ACHN (cell line): ENCODE measurements at places on chromosomes 16 and 17.

GRCh38 chr16:29237971-29238370 is 168.5 kb downstream of the NPIPB11 start:
- DNase-seq, result no peak

DNA sequence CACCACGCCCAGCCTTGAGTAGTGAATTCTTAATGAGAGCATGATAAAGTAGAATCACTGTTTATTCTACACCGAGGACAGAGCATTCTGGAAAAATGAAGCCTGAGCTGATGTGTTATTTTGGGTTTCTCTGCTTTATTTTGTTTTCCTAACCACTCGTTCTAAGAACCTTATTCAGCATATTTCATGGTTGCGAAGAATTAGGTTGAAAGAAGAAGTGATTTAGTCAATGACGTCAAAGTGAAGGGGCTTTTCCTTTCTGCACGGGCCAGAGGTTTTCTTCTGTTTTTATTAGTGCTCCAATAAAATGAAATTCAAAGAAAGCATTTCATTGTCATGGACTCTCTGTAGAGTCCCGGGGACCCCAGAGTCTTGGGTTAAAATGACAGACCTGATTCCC is 178.5 kb downstream of the MAF start:
- no peak for DNase-seq

GRCh38 chr17:43360376-43360738 is 38.4 kb upstream of the ARL4D start:
- no peak for DNase-seq

GRCh38 chr16:66746682-66747081 is 4.7 kb downstream of the DYNC1LI2 start:
- DNase-seq, result no peak

- no peak for DNase-seq
Measured at GRCh38 chr16:70699696-70700095, 13.8 kb upstream of the MTSS2 start.
